Activated T-cell treated with anti-CD3 and anti-CD28 coated beads, Interleukin-2, amount 50 U/mL, for 72 hours (primary cell): ENCODE measurements at places on chromosomes 4 and X. TPM values are rescaled to one million over a fixed set of nuclear protein-coding genes. Genes with fewer than 3 reads are reported as not detected.

- H3K4me1 ChIP-seq: peaks cover 10% of the 10 kb centered on the region
- peak overlapping the region; percentile 77 for H3K4me3 ChIP-seq
- H3K27me3 ChIP-seq: peaks cover 40% of the 10 kb centered on the region
- no peaks in the 10 kb centered on the region for H3K36me3 ChIP-seq
- H3K27ac ChIP-seq: no peak overlapping the region
Observed at GRCh38 chrX:24371391-24371972, 11.0 kb downstream of the SUPT20HL1 start.

DNA sequence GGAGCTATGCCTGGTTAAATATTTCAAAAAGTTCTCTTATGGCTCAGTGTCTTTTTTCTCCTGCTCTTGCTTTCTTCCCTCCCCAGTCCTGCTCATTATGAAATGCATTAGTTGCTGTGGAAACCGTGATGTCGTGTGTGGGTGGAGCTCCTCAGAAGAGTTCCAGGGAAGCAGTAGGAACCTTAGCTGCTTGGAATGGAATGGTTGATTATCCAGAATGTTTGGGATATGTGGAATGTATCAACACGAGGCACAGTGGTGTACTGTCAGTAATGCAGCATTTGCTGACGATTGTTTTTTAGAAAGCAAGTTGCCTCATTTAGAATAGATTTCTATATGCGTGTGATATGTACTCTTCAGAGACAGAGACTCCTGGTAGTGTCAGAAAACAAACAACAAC lies 333.2 kb downstream of the ARHGAP10 start:
- H3K27me3 ChIP-seq: no peaks in the 10 kb centered on the region
- no peaks in the 10 kb centered on the region for H3K36me3 ChIP-seq
- peaks cover 20% of the 10 kb centered on the region for H3K4me1 ChIP-seq
- no peak overlapping the region for H3K4me3 ChIP-seq
- no peak overlapping the region for H3K27ac ChIP-seq
- DNase-seq: no peak

DNA sequence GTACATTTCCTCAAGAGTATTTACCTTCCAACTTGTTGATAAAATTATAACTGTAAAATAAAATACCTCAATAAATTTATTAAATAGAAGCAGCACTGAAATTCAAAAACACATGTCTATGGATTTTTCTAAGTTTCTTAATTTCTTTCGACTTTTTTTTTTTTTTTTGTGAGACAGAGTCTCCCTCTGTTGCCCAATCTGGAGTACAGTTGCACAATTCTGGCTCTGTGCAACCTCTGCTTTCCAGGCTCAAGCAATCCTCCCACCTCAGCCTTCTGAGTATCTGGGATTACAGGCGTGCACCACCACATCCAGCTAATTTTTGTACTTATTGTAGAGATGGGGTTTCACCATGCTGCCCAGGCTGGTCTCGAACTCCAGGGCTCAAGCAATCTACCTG lies 79.8 kb downstream of the IQCM start:
- DNase-seq: no peak
- no peak overlapping the region for H3K4me3 ChIP-seq
- no peaks in the 10 kb centered on the region for H3K27me3 ChIP-seq

DNA sequence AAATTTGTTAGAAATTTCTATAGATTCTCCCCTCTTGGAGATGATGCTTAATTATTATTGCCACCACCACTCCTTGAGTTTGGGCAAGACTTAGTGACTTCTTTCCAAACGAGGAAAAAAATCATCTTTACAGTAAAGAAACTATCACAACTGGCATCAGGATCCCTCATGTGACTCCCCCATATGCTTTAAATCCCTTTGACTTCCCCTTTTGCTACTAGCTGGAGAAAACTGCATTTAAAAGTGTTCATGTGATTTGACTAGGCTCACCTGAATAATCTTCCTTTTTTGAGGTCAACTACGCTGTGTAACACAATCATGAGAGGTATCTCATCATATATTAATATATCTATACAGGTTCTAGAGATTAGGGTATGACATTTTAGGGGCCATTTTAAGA lies 30.3 kb upstream of the ENOX2 start:
- no peak for DNase-seq
- H3K27me3 ChIP-seq: peaks cover 18% of the 10 kb centered on the region
- H3K4me3 ChIP-seq: no peak overlapping the region
- no peaks in the 10 kb centered on the region for H3K36me3 ChIP-seq
- H3K27ac ChIP-seq: no peak overlapping the region

ARAP2 gene
- 70.8 TPM for total RNA-seq
